ENCODE measurements at places on chromosomes 5 and 9. TPM values are rescaled to one million over a fixed set of nuclear protein-coding genes. Genes with fewer than 3 reads are reported as not detected.

- DNase-seq: no peak
Measured at GRCh38 chr9:89807101-89807395, 202.2 kb downstream of the GADD45G start.

DDX31 gene
- 32.6 TPM for total RNA-seq

DNA sequence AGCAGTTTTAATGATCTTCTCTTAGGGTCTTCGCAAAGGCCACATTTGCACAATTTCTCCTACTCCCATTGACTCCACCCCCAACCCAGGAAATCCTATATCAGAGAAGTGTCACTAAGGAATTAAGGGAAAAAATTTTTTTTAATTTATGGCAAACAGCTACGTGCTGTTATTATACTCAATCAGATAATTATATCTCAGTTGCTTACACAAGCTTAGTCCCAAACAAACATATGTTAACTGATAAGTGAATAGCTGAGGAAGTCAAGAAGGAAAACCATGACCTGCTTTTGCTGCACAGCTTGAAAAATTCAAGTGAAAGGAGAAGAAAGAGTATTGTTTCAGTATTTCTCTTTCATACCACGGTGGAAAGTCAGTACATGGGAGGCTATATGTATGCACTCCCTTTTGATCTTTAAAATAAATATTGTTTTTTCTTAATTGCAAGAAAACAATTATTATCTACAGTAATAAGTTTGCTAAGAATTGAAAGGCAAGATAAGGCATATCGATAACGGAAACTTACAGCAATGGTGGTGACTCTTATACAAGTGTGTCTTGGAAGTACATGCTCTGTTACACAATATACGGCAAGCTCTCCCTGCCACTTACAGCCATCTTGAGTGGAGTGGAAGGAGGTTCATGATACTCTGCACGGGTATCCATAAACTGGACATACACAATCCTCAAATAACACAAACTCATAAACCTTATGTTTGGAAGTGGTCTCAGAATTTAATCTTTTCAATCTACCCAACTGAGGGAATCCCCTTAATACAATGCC lies 167.9 kb upstream of the FREM1 start:
- no peak for DNase-seq

DNA sequence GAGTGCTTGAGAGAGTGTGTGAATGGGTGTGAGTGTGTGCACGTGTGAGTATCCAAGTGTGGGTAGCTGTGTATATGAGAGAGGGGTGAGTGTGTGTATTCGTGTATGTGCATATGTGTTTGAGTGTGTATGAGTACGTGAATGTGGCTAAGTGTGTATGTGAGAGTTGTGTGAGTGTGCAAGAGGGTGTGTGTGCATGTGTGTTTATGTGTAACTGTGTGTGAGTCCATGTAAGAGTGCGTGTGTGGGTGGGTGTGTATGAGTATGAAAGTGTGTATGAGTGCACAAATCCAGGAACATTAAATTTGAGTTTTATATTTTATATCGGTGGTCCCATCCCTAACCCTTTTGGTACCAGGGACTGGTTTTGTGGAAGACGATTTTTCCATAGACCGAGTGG lies 156.4 kb downstream of the TENT4A start:
- DNase-seq: no peak

DNA sequence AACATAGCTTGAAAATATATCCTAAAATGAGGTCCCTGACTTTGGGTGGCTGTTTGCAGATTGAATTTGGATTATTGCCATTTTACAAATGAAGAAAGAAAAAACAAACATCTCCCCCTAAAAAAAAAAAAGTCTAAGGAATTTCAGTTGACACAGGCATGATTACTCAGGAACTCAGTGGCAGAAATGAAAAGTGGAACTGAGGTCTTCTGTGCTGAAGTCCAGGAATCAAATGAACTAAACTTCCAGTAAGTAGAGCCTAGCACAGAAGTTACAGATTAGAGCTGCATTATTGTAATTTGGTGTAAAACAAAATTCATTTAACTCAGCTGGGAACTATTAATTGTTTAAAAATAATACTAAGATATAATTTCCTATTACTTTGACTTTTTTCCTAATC lies 26.7 kb downstream of the FAM170A start:
- no peak for DNase-seq

- DNase-seq: no peak
Measured at GRCh38 chr9:20693068-20693467, 9.0 kb downstream of the FOCAD start.

- DNase-seq: no peak
Measured at GRCh38 chr9:131162886-131163285, 37.5 kb downstream of the NUP214 start.

All from Daoy (cell line).